ENCODE measurements at places on chromosomes 6 and 20. TPM values are rescaled to one million over a fixed set of nuclear protein-coding genes. Genes with fewer than 3 reads are reported as not detected.

DNA sequence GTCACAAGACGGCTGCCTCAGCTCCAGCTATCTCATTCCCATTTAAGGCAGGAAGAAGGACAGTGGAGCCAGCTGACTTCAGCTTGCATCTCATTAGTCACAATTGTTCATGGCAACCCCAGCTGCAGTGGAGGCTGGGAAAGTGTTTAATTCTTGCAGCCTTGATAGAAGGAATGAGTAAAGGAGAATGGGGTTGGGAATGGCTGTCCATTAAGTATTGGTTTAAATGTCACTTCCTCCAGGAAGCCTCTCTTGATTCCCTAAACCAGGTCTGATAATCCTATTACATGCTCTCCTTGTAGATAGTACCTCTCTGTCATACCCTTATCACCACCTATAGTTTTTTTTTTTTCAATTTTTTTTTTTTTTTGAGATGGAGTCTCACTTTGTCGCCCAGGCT, 166.4 kb downstream of the TFAP2C start:
- no peak for DNase-seq

- no peak for DNase-seq
These were observed 51.0 kb downstream of the RPS12 start for GRCh38 chr6:132865364-132865763.

DNA sequence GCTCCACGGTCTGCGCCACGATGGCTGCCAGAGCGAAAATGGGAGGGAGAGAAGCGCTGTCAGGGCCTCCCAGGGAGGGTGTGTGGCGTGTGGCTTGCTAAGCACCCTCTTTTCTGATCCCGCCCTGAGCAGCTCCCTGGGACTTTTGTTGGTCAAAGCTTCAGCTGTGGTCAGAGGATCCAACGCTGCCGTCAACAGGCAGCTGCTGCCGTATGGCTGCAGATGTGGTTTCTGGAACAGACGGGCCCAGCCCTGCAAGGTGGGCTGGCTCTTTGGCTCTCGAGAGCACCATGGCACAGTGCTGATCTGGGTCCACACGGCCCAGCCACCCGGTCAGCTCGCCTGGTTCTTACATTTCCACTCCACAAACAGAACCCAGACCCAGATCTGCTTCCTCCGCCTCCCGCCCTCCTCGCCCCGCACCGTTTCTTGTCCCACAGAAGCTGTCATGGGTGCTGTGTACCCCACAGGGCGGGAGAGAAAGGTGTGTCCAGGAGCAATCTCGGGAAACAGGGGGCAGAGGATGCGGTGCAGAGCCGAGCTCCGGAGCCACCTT, 86.0 kb upstream of the BHLHE23 start:
- no peak for DNase-seq

Gene RAD21L1
- not detected for total RNA-seq
